Right cardiac atrium (tissue), 5 donors: ENCODE measurements at places on chromosomes 3 and 15.

GRCh38 chr3:152402695-152403451 is 134.1 kb downstream of the MBNL1 start:
- DNase-seq = no peak

GRCh38 chr3:41650406-41650805 is 311.5 kb downstream of the ULK4 start:
- DNase-seq = peak; percentile 36

DNA sequence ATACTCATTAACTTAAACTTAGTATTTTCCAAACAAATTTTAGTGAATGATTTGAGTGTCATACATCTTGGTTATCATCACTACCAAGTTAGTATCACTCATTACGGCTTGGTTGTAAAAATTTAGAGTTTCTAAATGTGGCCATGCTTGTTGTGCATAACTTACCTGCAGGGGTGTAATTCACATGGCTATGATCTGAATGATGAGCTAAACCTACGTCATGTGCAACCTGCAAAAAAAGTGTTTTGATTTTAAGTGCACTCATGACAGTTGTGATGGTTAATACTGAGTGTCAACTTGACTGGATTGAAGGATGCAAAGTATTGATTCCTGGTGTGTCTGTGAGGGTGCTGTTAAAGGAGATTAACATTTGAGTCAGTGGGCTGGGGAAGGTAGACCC is 17.6 kb upstream of the CLDN16 start:
- DNase-seq = no peak

DNA sequence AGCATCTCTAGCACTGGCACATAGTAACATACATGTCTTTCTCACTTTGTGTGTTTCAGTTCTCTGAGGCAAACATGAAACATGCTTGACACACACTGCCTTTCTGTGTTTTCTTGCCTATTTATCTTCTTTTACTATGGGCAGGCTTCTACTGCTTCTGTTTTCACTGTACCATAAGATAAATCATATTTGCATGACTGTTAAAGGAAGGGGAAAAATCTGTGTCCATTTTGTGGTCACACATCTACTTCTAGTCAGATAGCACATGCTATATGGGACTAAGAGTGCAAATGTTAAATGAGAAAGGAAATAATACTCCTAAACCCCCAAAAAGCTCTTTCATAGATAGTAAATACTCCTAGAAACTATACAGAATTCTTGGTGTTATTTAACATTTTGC is 386.4 kb downstream of the ZBTB20 start:
- DNase-seq = no peak

DNA sequence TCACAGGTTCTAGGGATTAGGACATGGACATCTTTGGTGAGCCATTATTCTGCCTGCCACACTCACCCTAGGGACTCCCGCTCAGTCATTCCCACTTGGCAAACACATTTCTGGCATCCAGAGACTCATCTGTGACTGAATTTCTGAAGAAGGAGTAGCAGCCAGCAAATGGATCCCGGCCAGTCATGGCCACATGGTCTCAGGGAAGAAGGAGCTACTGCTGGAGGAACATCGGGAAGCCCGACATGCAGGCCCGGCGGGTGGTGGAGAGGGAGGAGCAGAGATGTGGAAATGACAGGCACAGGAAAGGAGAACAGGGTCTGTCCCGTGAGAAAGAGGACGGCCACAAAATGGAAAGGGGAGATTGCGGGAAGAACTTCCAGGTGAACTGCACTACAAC is 65.4 kb downstream of the SEMA5B start:
- DNase-seq = peak; percentile 85

DNA sequence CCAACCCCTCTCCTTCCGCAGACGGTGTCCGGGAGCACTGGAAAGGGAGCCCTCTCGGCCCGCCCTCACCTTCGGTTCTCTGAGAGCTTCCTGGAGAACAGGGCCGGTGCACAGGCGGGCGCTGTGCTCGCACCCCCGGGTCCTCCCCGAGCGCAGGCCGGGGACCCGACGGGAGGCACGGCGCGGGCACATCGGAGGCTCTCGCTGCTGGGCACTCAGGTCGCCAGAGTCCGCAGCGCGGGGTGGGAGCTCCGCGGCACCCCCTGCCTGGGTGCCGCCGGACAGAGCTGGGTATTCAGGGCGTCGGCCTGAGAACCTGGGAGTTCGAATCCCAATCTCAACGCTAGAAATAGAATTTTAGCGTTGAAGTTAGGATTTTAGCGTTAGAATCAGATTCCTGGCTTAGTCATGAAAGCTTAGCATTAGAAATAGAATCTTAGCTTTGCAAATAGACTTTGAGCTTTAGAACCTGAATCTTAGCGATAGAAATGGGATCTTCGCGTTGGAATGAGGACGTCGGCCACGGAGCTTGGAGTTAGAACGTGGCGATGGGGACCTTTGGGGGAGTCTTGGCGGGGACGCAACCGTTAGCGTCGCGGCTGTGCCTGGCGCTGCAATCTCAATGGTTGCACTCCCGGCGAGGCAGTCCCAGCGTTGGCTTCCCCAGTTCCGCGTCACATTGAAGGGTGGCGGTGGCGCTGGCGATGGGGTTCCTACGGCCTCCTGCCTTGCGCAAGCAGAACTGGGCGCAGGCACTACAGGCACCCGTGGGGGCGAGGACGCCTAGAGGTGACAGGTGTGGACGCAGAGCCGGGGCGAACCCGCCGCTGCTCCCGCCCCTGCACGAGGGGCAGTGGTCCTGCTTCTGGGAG is 549 bp downstream of the TRH start:
- peak; percentile 72 for DNase-seq

- DNase-seq = peak; percentile 56
Observed at GRCh38 chr3:127717357-127718244, 44.8 kb downstream of the ABTB1 start.

DNA sequence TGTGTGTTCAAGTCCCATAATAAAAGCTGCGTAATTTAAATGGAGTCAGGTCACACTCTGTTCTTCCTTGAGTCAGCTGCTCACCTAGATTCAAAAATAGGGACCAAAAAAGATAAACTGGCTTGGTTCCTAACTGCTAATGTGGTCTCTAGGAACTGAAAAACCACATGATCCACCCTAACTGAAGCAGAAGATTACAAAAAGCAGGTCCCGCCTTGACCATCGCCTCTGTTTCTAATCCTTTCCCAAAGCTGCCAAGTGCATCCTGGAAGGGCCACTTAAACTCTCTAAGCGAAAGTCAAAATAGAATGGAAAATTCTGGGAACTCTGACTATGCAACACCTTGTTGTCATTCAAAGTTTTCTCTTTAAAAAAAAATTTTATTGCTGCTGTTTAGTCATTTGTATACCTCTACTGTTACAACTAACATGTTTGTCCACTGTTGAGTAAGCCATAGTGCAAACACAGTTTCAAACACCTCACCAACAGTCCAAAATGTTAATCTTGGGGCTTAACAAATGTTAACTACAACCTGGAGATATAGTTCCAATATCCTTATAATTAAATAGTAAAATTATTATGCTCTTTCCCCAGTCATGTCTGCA is 88.9 kb upstream of the THBS1 start:
- no peak for DNase-seq

- DNase-seq = no peak
Observed at GRCh38 chr15:55282284-55282833, 7.3 kb downstream of the RAB27A start.

GRCh38 chr3:14703128-14703750 is 28.3 kb downstream of the C3orf20 start:
- no peak for DNase-seq

DNA sequence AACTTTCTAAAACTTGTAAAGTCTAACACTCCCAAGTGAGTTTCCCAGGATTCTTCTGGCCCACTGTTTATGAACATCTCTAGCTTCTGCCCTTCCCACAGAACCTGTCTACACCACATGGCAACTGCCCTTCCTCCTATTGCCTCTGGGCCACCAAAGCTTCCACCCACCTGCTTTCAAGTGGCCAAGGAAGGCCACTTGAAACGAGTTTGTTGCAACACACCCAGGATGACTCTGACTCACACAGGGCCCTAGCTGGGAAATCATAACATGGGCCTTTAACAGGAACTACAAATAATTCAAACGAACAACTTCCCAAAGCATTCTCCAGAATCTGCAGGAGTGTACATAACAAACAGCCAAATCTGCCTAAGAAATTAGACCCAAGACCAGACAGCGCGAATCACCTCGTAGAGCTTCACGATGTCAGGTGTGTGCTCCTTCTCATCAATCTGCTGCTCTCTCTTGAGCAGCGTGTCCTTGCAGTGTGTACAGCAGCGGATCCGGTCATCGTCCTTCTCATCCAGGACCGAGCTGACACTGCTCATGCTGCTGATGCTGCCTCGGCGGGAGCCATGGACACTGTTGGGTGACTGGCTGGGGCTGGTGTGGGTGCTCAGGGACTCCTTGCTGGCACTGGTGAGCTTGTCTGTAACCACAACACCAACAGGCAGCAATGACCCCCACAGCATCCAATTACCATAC is 16.8 kb downstream of the RBSN start:
- DNase-seq = no peak

GRCh38 chr15:96345560-96346399 is 15.3 kb downstream of the NR2F2 start:
- peak; percentile 88 for DNase-seq

DNA sequence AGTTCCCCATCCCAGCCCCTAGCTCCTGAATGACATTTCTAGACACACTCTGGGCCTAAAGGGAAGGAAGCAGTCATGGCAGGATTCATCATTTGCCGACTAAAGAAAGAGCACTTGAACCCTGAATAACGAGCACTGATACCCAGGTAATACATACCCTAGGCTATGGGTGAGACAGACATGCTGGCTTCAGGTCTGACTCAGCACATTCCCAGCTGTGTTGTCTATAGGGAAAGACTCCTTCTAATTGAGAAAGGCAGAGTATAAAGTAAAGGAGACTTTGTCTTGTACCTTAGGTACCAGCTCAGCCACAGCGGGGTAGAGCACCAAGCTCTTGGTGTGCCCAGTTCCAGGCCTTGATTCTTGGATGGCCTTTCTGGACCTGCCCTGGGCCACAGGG is 870.5 kb downstream of the PDCD6IP start:
- DNase-seq = no peak

DNA sequence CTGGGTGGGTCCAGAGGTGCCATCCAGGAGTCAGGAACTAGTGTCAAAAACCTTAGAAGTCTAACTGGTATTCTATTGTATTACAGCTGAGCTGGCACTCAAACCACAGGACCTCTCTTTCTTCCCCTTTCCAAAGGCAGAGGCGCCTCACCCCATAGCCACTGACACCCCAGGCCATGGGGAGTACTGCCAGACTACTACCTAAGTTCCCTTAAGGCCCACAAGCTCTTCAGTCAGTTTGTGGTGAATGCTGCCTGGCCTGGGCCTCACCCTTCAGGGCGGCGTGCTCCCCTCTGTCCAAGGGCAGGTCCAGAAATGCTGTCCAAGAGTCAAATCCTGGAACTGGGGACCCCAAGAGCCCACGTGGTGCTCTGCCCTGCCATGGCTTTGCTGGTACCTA is 43.0 kb upstream of the FGF7 start:
- DNase-seq = peak; percentile 14

- DNase-seq = no peak
Observed at GRCh38 chr15:86743283-86743903, 663.7 kb downstream of the AGBL1 start.

DNA sequence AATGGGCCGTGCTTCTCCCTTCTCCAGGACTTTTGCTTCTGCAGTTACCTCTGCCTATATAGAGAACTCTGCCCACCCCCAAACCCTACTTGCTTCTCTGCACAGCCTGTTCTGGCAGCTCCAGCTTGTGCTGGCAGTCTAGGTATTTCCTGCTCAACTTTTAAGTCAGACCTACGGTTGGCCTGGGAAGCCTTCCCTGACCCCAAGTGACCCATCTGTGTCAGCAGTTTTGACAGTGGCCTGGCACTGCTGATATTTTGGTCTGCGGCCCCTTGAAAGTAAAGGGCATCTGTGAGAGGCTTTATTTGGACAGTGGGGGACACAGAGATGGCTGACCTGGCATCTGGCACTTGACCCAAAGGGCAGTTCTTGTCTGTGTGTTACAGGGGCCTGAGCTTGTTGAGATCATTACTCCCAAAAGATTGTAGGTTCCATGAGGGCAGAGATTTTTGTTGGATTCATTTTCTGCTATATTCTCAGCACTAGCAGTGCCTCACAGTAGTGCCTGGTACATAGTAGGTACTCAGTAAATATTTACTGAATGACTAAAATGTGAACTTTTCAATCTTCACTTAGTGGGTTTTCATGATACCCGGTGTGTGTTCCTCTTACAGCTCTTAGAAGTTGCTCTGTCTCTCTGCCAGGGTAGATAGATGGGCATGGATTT is 55.2 kb upstream of the TRAK1 start:
- DNase-seq = no peak

DNA sequence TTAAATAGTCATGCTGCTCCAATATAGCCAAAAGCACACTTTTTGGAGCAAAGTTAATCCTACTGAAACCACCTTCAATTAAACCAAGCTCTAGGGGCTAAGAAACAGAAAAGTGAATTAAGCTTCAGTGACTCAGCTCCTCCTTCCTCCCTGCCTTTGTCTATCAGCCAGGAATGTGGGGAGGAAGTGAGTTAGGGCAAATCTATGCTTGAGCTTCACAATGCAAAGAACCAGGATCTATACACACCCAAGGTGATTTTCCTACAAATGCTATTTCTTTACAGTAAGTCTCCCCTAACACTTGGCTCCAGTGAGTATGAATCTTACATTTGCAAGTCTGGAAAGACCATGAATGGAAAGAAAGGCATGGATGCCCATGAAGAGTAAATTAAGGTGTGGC is 212.1 kb downstream of the P3H2 start:
- no peak for DNase-seq

DNA sequence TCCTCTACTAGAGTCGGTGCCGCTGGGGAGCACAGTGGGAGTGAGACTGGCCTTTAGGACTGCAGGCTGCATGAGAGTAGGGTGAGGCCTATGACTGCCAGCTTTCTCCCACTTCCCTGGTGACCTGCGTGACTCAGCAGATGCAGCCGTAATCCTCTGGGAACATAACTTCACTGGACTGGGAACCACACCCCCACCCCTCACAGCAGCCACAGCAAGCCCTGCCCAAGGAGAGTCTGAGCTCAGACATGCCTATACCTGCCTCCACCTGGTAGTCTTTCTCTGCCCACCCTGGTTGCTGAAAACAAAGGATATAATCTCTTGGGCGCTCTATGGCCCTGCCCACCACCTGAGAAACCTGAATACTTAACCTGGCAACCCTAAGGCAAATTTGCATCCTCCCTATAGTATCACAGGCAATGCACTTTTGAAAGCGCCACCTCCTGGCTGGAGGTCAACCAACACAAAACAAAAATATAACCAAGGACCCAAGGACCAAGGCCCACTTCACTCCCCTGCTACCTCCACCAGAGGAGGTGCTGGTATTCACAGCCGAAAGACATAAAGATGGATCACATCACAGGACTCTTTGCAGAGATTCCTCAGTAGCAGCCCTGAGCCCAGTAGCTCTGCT is 308.9 kb downstream of the CTNNB1 start:
- no peak for DNase-seq

DNA sequence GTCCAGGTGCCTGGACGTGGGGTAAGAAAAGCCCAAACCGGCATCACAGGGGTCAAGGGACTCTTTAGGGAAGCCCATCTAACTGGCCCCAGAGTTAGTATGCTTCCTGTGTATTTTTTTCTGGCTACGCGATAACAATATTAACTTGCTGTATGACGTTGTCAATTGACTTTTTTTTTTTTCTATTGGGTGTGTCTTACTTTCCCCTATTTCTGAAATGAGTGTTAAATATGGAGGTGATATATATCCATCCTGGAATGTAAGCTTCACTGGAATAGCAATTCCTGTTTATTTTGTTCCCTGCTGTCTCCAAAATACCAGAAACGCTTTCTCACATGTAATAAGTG is 598 bp upstream of the GMNC start:
- no peak for DNase-seq
